ENCODE measurements at places on chromosomes 13 and 19. TPM values are rescaled to one million over a fixed set of nuclear protein-coding genes. Genes with fewer than 3 reads are reported as not detected.
A peak's percentile ranks its signal among the peaks of the same experiment; 100 is the strongest.

DNA sequence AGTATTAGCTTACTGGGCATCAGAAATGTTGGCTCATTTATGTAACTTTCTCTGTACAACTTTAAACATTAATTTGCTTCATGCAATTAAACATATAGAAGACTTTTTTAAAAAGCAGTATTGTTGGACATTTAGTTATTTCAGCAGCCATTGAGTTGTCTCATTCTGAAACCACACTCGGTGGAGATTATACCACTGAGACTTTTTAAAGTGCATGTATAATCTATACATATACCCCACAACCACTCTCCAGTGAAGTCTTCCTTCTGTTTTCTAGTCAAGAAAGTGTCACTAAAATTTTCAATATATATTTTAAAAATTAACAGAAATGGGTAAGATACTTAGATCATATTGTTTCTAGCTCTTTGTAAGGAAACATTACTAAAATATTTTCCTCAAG lies 15.5 kb downstream of the SETDB2 start:
- H3K27ac ChIP-seq: no peak overlapping the region
- peaks cover 86% of the 10 kb centered on the region for H3K36me3 ChIP-seq
- no peaks in the 10 kb centered on the region for H3K27me3 ChIP-seq
- H3K4me1 ChIP-seq: no peaks in the 10 kb centered on the region

SLITRK5 gene
- not detected for total RNA-seq

DNA sequence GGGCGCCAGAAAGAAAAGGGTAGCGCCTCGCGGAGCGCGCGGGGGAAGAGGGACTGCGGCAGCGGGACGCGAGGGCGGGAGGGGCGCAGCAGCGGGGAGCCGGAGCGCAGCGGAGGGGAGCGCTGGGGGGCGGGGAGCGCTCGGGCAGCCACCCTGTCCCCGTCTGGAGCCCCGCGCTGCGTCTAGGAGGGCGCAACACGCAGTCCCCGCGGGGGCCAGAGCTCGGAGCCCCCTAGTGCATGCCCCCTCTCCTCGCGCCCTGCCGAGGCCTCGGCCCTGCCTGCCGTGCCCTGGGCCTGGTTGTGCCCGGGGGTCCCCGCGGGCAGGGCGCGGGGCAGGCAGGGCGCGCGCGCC lies 37.9 kb downstream of the SOX1 start:
- H3K4me3 ChIP-seq: no peak overlapping the region
- H3K27ac ChIP-seq: no peak overlapping the region
- H3K36me3 ChIP-seq: no peaks in the 10 kb centered on the region
- no peak for DNase-seq
- H3K27me3 ChIP-seq: no peaks in the 10 kb centered on the region

DNA sequence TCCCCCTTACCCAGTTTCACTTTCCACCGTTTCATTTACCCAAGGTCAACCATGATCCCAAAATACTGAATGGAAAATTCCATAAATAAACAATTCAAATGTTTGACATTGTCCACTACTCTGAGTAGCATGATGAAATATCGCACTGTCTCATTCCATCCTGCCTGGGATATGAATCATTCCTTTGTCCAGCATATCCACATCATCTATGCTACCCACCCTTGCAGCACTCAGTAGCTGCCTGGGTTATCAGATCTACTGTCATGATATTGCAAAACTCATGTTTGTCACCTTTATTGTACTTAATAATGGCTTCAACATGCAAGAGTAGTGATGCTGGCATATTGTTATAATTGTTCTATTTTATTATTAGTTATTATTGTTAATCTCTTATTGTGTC lies 263.9 kb upstream of the NBEA start:
- no peaks in the 10 kb centered on the region for H3K36me3 ChIP-seq
- no peak overlapping the region for H3K27ac ChIP-seq
- no peaks in the 10 kb centered on the region for H3K27me3 ChIP-seq

GRCh38 chr13:97266772-97267417 lies 44.8 kb downstream of the MBNL2 start:
- H3K4me3 ChIP-seq: no peak overlapping the region
- H3K27me3 ChIP-seq: no peaks in the 10 kb centered on the region
- no peaks in the 10 kb centered on the region for H3K36me3 ChIP-seq
- no peaks in the 10 kb centered on the region for H3K4me1 ChIP-seq
- no peak overlapping the region for H3K27ac ChIP-seq

KLK2 gene
- total RNA-seq: 0.11 TPM

GRCh38 chr13:59399513-59399912 lies 764.2 kb downstream of the DIAPH3 start:
- H3K4me3 ChIP-seq: no peak overlapping the region
- no peak for DNase-seq
- H3K36me3 ChIP-seq: no peaks in the 10 kb centered on the region

DNA sequence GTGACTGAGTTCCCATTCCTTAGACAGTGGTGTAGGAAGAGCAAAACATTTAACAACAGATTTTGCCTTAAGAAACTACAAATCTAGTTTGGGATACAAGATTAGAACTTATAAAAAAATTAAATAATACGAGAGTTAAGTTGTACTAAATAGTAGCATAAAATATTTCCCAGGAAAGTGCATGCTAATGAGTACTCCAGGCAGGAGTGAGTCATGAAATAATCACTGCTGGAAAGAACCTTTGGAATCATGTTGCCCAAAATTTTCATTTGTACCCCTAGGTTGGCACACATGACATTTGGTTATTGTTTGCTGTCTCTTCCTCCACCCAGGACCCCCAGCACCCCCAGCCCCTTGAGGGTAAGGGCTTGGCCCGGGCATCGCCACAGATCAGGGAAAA lies 26.3 kb upstream of the KL start:
- H3K27me3 ChIP-seq: no peaks in the 10 kb centered on the region
- H3K27ac ChIP-seq: no peak overlapping the region
- no peak overlapping the region for H3K4me3 ChIP-seq
- no peaks in the 10 kb centered on the region for H3K36me3 ChIP-seq
- DNase-seq: no peak
- H3K4me1 ChIP-seq: peaks cover 13% of the 10 kb centered on the region

DNA sequence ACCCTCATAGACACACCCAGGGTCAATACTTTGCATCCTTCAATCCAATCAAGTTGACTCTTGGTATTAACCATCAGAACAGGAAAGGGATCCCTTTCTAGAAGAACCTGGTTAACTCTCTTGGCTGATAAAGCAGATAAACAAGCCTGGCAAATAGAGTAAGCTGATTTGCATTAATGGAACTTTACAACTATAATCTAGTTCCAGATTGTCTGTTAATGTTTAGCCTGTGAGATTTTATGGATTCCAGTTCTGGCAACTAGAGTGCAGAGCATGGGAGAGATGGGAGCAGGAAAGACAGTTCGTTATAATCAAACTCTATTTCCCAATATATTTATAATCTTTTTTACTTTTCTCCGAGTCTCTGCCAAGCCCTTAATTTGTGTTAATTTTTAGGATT lies 272.6 kb upstream of the KLHL1 start:
- H3K27ac ChIP-seq: no peak overlapping the region
- H3K27me3 ChIP-seq: no peaks in the 10 kb centered on the region
- no peaks in the 10 kb centered on the region for H3K36me3 ChIP-seq
- no peak for DNase-seq

- H3K4me1 ChIP-seq: no peaks in the 10 kb centered on the region
- H3K4me3 ChIP-seq: no peak overlapping the region
- no peaks in the 10 kb centered on the region for H3K27me3 ChIP-seq
- H3K27ac ChIP-seq: no peak overlapping the region
Measured at GRCh38 chr19:38721979-38722773, 22.1 kb downstream of the CAPN12 start.

APOC4 gene
- not detected for total RNA-seq

ATP4A gene
- 0.40 TPM for total RNA-seq

DNA sequence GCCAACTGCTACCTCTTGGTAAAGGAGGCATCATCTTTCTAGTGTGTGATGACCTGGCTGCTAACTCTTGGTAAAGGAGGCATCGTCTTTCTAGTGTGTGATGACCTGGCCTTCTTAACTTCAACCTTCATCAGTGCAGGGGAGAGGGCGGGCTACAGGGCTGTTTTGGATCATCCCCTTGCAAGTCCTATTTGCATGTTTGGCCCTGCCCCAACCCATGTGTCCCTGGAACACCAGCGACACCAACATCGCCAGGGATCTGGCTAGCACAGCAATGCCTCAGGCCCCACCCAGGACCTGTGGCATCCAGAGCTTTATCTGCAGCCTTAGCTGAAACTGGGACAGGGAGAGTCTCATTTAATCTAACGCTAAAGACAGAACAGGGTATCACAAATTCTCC lies 492.4 kb downstream of the MYO16 start:
- no peaks in the 10 kb centered on the region for H3K36me3 ChIP-seq
- peaks cover 30% of the 10 kb centered on the region for H3K4me1 ChIP-seq
- DNase-seq: no peak
- no peak overlapping the region for H3K27ac ChIP-seq

KLK10 gene
- not detected for total RNA-seq

- no peak for DNase-seq
- no peak overlapping the region for H3K4me3 ChIP-seq
- H3K36me3 ChIP-seq: no peaks in the 10 kb centered on the region
- peaks cover 7% of the 10 kb centered on the region for H3K4me1 ChIP-seq
Measured at GRCh38 chr19:6272411-6272791, 7.4 kb downstream of the MLLT1 start.

GRCh38 chr13:96762876-96763275 lies 231.4 kb downstream of the OXGR1 start:
- no peak overlapping the region for H3K27ac ChIP-seq
- DNase-seq: no peak
- H3K4me3 ChIP-seq: no peak overlapping the region

DNA sequence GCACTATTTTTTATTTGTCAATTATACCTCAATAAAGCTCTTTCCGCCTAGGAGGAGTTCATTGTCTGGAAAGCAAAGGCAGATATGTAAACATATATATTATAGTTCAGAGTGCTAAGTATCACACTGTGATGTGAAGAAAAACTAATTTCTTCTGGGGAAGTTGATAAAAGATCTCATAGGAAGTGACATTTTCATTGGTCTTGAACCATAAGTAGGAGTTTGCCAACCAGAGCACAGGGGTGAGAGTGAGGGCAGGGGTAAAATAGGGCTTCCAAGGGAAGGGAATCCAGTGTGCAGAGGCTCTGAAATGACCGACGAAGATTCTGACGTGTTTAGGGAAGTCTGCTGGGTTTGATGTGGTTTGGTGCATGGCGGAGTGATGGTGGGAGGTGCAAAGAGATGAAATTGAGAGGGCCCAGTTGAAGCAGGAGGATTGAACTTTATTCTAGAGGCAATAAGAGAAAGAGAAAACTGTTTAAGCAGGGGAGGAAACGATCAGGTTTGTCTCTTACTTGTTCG lies 780 bp upstream of the GTF2F2 start:
- 0 out of 2 replicates have a peak, but pooled peaks cover 6% of the 10 kb centered on the region for H3K36me3 ChIP-seq
- H3K27ac ChIP-seq: no peak overlapping the region
- no peaks in the 10 kb centered on the region for H3K27me3 ChIP-seq
- H3K4me3 ChIP-seq: peak overlapping the region; percentile 91

DNA sequence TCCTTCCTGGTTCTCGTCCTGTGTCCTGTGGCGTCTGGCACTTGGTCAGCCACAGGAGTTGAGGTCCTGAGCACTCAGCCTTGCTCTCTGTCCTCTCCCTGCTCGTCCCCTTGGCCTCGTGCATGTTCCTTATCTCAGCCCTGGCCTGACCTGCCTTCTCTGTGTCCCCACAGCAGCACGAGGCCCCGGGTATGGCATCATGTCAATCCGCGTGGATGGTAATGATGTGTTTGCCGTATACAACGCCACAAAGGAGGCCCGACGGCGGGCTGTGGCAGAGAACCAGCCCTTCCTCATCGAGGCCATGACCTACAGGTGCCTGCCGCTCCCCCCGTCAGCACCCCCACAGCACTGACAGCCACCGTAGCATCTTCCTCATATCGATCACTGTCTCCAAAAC lies 4.7 kb downstream of the B3GNT8 start:
- no peaks in the 10 kb centered on the region for H3K4me1 ChIP-seq
- no peak for DNase-seq
- no peaks in the 10 kb centered on the region for H3K36me3 ChIP-seq
- no peak overlapping the region for H3K4me3 ChIP-seq
- H3K27ac ChIP-seq: no peak overlapping the region
- H3K27me3 ChIP-seq: no peaks in the 10 kb centered on the region

GRCh38 chr13:22001336-22001735 lies 330.5 kb downstream of the FGF9 start:
- no peaks in the 10 kb centered on the region for H3K4me1 ChIP-seq
- H3K4me3 ChIP-seq: no peak overlapping the region
- no peaks in the 10 kb centered on the region for H3K36me3 ChIP-seq
- H3K27me3 ChIP-seq: no peaks in the 10 kb centered on the region
- H3K27ac ChIP-seq: no peak overlapping the region

GRCh38 chr13:93539914-93540313 lies 313.3 kb downstream of the GPC6 start:
- H3K27me3 ChIP-seq: no peaks in the 10 kb centered on the region
- H3K36me3 ChIP-seq: no peaks in the 10 kb centered on the region
- H3K4me3 ChIP-seq: no peak overlapping the region
- no peak for DNase-seq

GRCh38 chr13:108650271-108650670 lies 20.9 kb downstream of the MYO16 start:
- no peaks in the 10 kb centered on the region for H3K27me3 ChIP-seq
- no peak overlapping the region for H3K27ac ChIP-seq
- H3K36me3 ChIP-seq: no peaks in the 10 kb centered on the region
- no peak for DNase-seq
- H3K4me1 ChIP-seq: no peaks in the 10 kb centered on the region

DNA sequence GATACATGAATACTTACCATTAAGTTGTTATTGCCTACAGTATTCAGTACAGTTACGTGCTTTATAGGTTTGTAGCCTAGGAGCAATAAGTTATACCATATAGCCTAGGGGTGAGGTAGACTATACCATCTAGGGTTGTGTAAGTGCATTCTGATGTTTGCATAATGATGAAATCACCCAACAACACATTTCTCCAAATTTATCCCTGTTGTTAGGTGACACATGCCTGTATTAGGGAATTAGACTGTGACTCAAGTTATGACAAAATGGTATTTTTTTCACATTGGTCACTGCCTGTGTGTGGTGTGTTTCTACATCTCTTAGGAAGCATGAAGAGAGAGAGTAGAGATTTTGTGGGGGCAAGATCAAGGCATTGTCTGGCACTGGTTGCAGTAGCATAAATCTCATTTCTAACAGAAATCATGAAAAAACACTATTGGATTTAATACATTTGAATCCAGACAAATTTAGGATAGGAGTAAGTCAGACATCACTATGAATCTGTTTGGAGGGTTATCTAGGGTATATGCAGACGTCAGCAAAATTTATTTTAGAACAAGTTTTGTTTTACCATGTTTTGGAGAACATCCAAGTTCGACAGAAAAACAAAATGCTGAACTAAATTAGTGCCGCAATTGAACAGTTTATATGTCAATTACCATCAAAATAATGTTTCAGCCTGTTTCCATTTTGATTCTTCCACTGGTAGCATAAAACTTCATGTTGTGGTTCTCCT lies 332.1 kb downstream of the LMO7 start:
- H3K36me3 ChIP-seq: no peaks in the 10 kb centered on the region
- no peak overlapping the region for H3K4me3 ChIP-seq
- no peaks in the 10 kb centered on the region for H3K27me3 ChIP-seq

NOTCH3 gene
- total RNA-seq: 3.2 TPM

DNA sequence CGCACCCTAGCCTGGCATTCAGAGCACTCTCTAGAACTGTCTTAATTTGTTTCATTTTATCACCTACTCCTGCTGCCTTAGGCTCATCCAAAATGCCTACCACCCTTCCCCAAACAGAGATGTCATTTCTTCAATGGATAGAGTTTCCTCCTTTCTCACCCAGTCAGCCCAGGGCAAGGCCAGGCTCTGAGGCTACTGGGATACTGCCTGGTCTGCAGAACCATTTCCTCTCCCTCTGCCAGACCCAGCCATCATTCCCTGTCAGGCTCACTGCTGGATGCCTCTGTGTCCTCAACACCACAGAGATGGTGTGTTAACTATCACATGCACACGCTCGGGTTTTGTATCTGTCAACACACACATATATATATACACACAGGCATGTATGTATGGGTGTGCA lies 47.2 kb downstream of the C13orf42 start:
- H3K27me3 ChIP-seq: no peaks in the 10 kb centered on the region
- DNase-seq: peak; percentile 19
- H3K4me3 ChIP-seq: no peak overlapping the region

SHC2 gene
- total RNA-seq: not detected

Data from Karpas-422 (cell line).